ENCODE measurements at places on chromosomes 2 and 18.

DNA sequence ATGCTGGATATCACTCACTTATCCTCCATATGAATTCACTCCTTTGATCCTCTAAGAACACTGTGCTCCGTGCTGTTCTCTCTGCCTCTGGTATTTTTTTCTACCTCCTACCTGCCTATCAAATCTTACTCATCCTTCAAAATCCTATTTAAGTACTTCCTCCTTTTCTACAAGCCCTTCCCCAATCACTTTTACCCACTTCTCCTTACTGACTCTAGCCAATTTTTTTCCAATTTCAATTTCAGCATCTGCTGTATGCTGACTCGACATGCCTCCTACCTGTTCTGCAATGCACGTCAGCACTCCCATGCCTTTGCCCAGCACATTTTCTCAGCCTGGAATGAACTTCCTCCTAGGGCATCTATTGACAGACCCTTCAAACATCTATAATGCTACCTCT is 37.3 kb upstream of the LNPK start:
- no peak for DNase-seq

DNA sequence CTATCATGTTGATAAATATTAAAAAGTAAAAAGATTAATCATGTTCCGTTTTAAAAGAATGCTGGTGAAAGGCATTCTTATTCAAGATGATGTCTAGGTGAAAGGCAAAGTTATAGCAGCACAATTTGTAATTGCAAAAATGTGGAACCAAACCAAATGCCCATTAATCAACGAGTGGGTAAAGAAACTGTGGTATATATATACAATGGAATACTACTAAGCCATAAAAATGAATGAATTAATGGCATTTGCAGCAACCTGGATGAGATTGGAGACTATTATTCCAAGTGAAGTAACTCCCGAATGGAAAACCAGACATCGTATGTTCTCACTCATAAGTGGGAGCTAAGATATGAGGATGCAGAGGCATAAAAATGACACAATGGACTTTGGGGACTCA is 286.4 kb downstream of the ARHGAP15 start:
- DNase-seq = no peak

DNA sequence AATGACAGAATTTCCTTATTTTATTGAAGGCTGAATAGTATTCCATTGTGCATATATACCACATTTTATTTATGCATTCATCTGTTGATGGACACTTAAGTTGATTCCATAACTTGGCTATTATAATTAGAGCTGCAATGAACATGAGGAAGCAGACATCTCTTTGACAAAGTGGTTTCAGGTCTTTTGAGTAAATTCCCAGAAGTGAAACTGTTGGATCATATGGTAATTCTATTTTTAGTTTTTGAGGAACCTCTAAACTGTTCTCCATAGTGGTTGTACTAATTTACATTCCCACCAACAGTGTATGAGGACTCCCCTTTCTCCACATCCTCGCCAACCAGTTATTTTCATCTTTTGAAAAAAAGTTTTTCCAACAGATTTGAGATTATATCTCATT is 77.5 kb downstream of the TMEM200C start:
- DNase-seq = no peak

DNA sequence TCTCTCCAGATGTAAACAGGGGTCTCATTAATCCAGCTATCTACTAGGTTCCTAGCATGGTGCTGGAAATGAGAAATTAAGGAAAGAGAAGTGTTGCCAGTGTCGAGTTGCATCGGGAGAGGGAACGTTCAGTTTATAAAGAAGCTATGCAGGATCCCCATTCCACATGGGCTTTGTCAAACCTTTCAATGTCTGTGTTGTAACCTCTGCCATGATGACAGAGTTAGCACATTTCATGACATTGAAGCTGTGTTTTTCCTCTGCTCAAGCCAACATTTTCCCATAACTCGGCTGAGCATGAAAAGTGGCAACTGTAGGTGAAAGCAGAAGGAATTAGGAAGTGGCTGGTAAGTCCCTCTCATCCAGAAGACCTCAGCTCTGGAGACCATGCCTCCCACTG is 133.4 kb downstream of the WDSUB1 start:
- DNase-seq = no peak

GRCh38 chr18:54612237-54612636 is 21.2 kb downstream of the DYNAP start:
- DNase-seq = no peak

DNA sequence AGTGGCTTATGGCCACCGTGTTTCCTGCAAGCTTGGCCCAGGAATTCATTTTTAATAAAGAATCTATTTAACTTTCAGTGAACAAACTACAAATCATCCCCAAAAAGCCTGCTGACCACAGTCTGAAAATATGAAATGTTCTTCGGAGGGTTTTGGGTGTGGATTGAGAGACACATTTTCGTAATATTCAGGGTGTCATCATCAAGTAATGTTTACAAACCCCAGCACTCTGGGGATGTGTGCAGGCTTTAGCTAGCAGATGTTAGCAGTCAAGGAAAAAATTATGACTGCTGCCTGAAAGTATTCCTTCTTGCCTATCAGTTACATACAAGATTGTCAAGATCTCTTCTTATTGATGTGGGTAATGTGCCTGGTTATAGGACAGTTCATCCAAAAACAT is 143.9 kb upstream of the FN1 start:
- DNase-seq = no peak

GRCh38 chr18:31977270-31977872 is 34.4 kb upstream of the TRAPPC8 start:
- DNase-seq = peak; percentile 20

- DNase-seq = no peak
Measured at GRCh38 chr2:223626716-223627115, 24.6 kb upstream of the SCG2 start.

DNA sequence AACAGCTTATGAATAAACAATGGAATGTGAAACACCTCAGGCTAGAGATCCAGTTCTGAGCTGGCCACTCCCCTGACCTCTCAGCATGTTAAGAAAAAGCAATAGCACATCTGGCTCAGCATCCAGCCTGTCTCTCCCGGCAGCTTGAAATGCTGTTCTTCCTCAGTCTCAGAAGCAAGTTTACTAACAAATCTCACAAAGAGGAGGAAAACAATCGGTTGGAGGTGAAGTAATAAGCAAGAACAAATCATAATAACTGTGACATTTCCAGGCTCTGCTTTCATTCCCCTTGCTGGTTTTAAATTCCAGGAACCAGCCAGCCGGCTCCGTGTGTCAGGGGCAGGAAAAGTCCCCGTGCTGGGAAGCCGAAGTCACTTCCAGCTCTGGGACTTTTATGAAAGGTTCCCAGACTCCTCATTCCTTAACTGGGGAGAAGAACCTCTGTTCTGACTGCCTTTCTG is 133.9 kb upstream of the ARL4C start:
- no peak for DNase-seq

GRCh38 chr2:233152541-233152940 is 92.4 kb downstream of the INPP5D start:
- DNase-seq = no peak

- no peak for DNase-seq
Measured at GRCh38 chr2:140975237-140975636, 1155.6 kb downstream of the LRP1B start.

DNA sequence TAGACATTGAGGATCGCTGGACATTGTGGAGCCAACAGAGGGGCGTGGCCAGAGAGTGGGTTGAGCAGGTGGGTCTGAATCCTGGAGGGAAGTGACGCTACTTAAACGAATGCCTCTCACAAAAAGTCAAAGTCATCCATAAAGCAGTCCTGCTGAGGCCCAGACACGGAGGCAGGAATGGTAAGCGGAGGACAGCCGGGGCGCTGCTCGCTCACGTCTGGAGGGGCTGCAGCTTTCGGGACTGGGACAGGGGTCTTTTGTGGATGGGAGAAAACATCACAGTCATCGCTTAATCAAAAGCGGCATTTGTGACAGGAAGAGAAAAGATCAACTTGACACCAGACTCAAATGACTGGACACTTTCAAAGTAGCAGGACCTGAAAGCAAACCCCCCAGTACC is 88.4 kb downstream of the PTGR3 start:
- no peak for DNase-seq

DNA sequence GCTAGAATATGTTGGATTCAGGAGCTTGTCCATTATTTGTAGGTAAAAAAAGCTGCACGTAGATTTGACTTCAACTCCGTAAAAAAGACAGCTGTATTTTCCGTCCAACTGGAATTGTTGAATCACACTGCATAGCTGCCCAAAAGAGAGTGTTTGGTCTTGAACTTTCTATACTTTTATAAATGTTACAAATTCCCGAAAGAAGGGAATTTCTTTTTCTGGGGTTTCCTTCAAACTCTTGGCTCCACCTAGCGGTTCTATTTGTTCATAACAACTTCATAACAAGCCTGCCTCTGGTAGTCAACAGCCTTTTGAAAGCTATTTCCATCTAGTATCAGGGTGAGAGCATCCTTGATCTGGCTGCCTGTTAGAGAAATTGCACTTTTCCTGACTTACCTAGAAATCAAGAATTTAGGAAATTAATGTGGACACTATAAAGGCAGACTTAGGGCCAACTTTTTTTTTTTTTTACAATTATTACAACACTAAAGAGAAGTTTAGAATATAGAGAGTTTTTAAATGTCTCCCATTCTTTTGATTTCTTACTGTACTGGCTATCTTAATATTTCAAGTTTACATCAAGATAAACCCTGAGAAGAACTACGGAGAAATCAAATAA is 48.1 kb downstream of the TMEM185B start:
- no peak for DNase-seq

- no peak for DNase-seq
Measured at GRCh38 chr2:43622931-43623451, 14.1 kb upstream of the PLEKHH2 start.

DNA sequence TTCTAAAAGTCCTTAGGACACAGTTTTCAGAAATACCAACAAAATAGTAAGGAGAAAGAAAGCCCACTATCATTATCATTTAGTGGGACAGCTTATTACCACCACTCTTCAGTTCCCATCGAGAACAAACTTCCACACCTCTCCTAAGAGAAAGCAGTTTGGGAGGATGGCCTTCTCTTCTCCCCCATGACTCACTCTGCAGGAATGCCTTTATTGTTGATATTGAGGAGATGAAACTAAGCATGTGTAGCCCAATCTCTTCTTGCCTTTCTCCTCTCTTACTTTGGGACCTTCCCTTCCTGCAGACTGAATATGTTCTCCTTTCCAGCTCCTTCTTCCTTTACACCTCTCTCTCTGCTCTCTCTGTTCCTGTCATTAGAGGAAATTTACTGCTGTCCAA is 30.0 kb upstream of the ERMN start:
- no peak for DNase-seq

DNA sequence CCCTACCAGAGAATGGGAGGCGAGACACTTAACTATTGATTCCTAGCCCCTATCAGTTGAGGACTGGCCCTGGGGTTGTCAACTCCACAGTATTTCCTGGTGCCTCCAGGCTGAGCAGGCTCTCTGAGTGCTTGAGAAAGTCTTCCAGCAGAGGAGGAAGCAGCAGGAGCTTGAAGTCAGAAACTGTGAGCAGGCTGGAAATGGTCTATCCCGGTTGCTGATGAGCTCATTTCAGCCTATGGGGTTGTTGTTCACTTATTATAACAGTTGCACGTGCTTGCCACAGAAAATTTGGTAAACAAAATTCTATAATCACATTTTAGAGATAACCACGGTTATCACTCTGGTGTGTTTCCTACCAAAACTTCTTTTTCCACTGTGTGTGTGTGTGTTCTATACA is 254.7 kb upstream of the THUMPD2 start:
- no peak for DNase-seq

- no peak for DNase-seq
Measured at GRCh38 chr2:68806511-68807109, 64.6 kb downstream of the BMP10 start.

- peak; percentile 51 for DNase-seq
Measured at GRCh38 chr2:25877431-25878360, 591 bp downstream of the ASXL2 start.

DNA sequence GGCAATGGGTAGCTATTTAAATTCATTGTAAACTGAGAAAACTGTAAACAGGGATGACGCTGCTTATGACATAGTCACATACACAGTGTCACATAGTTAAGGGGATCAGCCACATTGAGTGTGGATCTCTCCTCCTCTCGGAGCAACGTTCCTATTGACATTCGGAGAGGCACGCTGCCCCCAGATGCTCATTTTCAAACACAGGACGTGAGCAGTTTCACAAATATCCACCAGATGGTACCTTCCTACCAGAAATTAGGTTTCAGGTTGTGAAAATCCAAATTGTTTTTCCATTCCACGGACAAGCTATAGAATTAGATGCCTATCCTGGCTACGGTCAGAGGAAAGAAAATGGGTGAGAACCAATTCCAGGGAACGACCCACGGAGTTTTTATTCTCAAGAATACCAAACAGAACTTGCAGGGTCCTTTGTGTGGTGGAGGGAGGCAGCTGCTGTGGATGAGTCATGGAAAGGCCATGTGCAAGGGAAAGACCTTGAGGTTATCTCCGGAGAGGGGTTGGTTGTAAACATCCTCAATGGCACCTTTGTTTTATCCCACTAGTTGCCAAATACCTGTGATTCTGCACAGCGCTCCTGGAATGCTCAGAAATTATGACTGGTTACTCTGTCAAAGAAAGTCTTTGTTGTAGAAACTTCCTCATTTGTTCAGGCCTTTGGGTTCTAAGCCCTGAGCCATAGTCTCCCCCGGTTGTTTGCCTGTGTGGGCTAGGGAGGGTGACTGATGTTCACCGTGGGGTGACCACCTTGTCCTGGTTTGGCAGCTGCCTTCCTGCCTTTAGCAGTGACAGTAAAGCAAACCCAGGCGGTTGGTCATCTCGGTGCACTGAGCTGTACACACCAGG is 88.0 kb downstream of the ACTR3 start:
- no peak for DNase-seq

- DNase-seq = no peak
Measured at GRCh38 chr2:65885266-65885665, 452.9 kb upstream of the SPRED2 start.

GRCh38 chr2:48567671-48568070 is 37.7 kb downstream of the STON1 start:
- no peak for DNase-seq

DNA sequence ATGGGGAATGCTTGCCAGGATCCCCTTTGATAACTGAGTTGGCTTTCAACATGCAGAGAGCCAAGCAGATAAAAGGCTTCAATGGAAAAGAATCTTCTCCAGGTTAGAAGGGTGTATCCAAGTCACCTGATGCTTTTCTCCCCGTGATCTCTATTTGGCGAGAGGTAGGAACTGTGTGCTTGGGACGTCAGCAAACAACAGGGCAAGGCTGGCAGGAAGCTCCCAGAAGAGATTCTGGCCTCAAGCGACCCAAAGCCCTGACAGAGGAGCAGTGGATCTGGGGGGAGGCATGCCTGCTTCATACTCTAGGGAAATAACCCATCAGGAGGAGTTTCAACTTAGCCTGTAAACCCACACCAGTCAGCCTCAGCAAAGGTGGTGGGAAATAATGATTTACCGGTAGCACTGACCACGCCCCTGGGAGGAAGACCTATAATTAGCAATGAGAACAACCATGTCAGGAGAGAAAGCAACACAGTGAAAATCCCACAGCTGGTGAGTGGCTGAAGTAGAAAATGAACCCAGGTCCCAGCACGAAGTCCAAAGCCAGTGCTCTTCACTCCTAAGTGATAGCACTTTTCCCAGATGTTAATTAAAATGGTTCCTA is 76.3 kb upstream of the SEC11C start:
- no peak for DNase-seq

Measured in T follicular helper cell (primary cell).